ENCODE measurements at places on chromosomes 12 and 14.

- no peak for DNase-seq
Measured at GRCh38 chr12:3973973-3974644, 100.9 kb upstream of the PARP11 start.

DNA sequence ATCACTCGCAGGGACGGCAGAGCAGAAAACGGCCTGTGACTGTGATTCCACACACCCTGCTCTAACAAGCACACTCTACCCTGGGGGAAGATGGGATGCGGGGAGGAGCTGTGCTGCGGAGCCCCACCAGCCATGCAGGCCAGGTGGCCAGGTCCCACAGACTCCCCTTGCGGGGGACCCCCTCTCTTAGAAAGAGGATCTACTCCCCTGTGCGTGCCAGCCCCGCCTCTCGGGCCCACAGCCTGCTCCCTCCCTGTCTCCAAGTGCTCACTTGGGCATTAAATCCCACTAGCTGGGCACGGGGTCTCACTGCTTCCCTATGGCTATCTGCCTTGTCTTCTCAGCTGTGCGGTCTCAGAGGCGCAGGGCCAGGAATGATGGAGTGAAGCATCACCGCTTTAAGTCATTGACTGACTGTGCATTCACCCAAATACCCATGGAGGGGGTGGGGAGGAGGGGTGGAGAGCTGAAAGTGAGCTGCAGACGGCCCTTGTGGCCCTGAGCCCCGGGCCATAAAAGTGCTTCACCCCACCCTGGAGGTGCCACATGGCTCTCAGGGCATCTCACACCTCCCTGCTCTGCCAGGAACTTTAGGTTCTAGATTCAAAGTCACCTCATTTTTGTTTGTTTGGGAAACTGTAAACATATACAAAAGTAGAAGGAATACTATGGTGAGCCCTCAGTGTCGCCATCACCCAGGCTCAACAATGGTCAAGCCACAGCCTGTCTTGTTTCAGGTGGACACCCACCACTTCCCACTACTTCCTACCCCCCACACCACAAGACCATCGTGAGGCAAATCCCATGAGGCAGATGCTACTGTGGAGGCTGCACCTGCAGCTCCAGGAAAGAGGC, 9.4 kb downstream of the STX2 start:
- no peak for DNase-seq

DNA sequence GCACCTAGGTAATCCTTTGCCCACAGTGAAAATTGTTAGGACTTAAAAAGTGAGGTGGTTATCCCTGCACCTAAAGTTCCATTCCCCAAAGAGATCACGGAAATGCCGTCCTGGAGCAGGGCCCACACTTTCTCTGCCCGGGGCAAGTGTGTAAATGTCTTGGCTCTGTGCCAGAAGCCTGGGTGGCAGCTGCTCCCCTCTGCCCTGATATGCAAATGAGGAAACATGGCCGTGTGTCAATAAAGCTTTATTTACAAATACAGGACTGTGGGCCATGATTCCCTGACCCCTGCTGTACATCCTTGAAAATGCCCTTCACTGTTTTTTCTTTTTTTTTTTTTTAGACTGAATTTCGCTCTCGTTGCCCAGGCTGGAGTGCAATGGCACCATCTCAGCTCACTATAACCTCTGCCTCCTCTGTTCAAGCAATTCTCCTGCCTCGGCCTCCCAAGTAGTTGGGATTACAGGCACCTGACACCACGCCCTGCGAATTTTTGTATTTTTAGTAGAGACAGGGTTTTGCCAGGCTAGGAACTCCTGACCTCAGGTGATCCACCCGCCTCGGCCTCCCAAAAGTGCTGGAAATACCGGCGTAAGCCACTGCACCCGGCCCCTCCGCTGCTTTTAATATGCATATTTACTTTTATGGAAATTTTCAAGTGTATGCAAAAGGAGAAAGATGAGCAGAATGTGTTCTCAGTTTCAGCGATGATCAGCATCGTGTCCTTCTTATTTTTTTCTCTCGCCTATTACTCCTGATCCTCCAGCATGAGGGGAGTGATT, 75.5 kb downstream of the GALNT9 start:
- no peak for DNase-seq

- DNase-seq: no peak
Measured at GRCh38 chr14:80465546-80466220, 254.4 kb upstream of the DIO2 start.

DNA sequence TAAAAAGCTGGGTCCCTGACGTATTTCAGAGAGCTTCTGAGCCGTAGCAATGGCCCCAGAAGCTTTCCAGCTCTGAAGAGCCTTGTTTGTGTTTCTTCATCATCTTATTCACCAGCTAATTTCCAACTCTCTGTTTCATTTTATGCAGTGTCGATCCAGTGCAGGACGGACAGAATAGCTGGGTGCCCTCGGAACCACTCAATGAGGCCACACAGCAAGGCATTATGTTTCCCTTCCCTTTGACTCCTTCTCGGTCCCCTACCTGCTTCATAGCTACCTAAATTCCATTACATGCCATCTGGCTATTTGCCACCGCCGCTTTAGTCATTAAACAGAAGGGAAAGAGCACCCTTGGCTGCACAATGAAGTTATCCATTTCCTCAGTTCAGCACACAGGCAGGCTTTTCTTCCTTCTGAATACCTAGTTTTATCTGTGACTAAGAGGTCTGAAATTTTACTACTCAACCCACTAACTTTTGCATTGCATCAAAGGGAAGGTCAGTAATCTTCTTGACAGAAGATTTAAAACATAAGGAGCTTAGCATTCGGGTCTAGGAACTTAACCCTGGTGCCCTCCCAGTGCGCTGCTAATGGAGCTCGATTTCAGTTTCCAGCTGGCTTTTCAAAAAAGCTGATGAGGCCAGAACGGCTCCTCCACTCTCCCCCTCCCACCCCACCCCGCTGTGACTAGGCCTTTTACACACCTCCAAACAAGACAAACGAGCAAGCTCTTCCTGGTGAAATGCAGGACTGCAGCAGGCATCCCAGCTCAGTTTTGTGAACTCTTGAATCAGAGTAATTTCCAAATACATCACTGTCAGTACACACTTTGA, 176.8 kb downstream of the GXYLT1 start:
- DNase-seq: no peak
